ENCODE measurements at places on chromosomes 1 and 21.
A peak's percentile ranks its signal among the peaks of the same experiment; 100 is the strongest.

GRCh38 chr1:200381256-200381984 lies 28.4 kb downstream of the ZNF281 start:
- no peak for DNase-seq

DNA sequence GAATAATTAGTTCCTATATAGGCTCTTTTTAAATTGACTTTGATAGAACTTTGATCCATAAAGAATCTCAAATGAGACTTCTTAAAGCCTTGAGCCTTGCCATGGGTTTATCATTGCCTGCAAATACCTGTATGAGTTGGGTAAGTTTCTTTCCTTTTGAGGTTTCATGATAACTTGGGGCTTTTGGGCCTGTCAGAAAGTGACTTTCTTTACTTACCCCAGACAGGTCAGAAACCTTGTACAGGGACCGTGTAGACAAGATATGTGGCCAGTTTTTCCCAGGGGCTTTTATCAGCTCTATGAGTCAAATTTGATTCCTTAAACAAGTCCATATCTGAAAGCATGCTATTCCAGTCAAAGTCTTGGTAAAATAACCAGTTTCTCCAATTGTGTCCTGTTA lies 17.3 kb downstream of the KCTD3 start:
- no peak for DNase-seq

- no peak for DNase-seq
Observed at GRCh38 chr21:16423921-16424320, 694.1 kb downstream of the USP25 start.

- DNase-seq = no peak
Observed at GRCh38 chr1:111967067-111967690, 22.3 kb downstream of the KCND3 start.

- DNase-seq = no peak
Observed at GRCh38 chr1:153262462-153263157, 3.1 kb downstream of the LORICRIN start.

DNA sequence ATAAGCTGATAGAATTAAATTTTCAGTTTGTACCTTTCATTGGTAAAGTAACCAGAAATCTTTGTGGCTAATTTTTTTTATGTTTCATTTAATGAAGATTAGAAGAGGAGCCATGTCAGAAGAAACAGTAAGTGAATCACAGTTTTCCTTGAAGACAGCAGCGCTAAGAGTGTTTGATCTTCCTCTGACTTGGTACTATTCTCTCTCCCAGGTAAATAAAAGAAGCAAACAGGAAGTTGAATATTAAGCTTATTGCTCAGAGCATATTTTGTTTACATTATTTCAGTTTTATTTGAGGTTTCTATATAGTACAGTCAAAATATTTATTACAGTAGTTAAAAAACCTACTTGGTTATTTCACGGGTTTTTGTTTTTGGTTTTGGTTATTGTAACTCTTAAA lies 3.7 kb downstream of the MIGA1 start:
- no peak for DNase-seq

DNA sequence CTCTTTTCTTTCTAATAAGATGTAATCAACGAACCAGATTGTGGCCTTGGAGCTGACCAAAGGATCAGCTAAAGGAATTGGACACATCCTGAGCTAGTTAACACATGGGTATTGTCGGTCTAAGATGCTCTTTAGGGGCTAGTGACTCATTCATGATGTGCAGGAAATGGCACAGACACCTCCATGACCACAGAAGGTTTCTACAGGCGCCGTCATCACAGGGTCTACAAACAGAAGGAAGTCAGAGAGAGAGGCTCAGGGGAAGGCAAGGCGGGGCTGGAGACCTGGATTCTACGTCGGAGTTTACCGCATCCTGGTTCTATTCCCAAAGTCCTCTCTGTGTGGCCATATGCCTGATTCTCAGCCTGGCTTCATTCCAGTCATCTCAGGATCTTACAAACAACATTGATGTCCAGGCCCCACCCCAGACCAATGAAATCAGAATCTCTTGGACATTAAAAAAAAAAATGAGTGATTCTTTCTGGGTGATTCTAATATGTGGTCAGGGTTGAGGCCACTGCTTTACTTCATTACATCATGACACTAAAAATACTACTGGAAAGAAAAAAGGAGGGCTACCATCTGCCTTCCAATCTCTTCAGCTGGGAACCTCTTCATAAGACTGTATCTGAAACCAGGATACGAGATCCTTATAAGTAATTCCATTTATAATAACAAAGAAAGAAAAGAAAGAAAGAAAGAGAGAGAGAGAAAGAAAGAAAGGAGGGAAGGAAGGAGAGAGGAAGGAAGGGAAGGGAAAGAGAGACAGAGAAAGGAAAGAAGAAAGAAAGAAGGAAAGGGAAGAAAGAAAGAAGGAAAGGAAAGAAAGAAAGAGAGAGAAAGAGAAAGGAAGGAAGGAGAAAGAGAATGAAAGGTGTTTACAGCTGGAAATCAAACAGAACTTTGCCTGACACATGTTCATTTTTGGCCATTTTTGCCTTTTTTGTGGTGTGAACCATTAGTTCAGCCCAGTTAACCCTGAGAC lies 11.6 kb upstream of the KCNJ15 start:
- peak; percentile 22 for DNase-seq

DNA sequence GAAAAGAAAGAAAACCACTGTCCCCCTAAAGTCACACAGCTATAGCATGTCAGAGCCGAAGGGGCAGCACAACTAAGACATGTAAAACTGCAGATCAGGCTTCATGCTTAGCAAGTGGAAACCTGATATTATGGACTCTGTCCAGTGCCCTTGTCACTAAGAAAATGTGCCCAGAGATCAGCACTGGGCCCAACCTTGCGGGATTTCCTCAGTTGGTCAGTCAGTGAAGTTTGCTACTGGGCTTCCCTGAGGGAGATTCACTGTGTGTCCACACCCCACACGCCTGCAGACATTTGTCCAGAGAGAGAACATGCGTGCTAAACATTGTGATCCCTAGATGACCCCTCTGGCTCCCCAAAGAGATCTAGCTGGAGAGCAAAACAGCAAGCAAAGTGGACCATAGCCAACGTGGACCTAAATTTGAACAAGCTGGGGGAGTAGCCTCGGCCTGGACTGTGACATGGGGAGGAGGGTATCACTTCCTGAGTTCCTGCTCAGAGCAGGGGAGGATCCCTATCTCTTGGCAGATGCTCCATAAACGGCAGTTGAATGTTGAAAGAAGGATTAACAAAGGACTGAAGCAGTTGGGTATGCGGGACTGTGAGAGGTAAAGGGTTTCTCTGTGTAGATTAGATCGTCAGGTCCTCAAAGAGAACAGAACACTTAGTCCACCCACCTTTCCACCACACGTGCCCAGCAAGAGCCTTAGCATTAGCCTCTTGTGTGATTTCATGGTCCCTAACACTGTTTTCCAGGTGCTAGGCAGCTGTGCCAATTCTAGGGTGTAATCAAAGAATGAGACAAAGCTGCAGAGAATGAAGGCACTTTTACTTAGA lies 53.6 kb downstream of the GLUL start:
- DNase-seq = no peak
